ENCODE measurements at places on chromosomes 1 and 21.

DNA sequence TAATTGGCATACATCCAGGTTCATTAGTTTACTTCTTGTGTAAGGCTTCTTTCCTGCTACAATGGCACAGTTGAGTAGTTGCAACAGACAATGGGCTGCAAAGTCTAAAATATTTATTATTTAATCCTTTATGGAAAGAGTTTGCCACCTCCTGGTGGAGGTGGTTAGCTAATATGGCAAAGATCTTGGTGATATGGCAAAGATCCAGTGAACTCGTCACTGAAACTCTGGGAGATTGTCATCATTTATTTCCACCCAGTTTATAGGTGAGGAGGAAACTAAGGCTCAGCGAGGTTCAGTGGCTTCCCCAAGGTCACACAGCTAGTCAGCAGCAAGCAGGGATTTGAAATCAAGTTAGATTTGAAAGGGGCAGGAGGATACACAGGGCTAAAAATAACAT lies 16.1 kb upstream of the IFFO2 start:
- DNase-seq: no peak

DNA sequence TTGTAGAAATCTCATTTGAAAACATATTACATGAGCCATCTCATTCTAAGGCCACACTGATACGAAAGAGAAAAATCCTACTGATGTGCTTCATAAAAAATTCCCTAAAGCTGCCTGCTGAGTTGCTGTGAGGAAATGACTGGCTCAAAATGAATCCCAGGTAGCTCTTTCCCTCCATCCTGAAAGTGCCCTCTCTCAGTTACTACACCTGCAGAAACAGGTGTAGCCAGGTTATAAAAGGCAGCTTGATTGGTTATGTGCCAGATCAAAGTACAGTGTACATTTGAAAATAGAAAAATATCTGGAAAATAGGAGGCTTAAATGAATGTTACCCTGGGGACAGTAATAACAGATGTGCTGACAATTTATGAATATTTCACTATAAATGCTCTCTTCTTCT lies 833.4 kb upstream of the ADGRL4 start:
- no peak for DNase-seq

GRCh38 chr1:244165701-244166100 lies 114.6 kb downstream of the ZBTB18 start:
- no peak for DNase-seq

GRCh38 chr1:30452925-30453324 lies 270.5 kb downstream of the MATN1 start:
- DNase-seq: no peak

- peak; percentile 71 for DNase-seq
Observed at GRCh38 chr1:199463521-199464127, 563.9 kb upstream of the NR5A2 start.

GRCh38 chr1:198199105-198199504 lies 42.3 kb downstream of the NEK7 start:
- no peak for DNase-seq

DNA sequence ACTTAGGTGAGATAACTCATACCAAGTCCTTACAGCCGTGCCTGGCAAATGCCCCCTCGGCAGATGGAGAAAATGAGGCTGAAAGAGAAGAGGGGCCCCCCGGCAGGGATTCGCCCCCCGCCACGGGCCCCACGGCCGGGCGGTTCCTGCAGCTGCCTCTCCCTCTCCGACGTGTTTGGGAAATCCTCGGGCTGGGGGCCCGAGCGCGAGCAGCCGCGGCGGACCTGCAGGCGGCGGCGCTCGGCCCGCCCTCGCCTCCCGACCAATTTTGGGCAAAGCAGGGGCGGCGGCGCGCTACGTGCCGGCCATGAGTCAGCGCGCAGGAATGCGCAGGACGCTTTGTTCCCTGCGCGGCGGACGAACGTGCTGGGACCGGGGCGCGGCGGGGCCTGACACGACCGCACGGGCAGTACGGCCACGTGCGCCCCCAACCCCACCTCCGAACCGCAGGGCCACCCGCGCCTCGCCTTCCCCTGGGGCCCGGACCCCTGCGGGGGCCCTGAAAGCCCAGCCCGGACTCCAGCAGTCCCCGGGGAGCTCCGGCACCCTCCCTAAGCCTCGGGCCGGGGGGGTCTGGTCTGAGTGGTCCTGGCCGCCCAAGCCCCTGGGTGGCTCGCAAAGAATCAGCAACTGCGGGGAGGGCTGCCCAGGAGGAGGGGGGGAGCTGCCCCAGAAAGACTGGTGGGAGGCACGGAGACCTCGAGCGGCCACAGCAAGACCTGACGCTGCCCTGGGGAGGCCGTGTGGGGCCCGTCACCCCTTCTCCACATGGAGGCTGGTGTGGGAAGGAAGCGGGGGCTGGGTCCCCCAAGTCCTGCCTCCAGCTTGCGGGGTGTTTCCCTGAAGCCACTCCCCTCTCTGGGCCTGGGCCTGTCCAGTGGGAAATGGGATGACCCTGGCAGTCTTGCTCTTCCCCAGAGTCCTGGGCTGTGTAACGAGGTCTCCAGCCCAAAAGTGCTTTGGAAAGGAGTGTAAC lies 11.9 kb upstream of the EDN2 start:
- DNase-seq: peak; percentile 56

- DNase-seq: no peak
Observed at GRCh38 chr1:22702296-22703085, 8.1 kb upstream of the EPHB2 start.

DNA sequence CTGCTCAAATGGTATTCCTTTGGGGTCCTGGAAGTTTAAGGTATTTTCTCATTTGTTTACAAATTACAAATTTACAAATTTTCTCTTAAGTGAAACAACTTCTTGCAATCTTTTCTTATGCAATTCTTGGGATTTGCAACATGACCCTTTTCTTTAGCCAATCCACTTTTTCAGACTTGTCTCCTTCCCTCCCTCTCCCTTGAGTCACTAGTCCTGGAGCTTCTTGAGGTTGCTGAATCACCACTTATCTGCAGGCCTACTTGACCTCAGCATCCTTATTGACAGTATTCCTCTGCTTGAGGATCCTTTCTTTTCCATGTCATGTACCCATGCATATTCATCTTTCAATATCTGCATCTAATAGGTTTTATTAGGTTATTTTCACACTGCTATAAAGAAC lies 302.8 kb upstream of the ADAMTS5 start:
- DNase-seq: no peak

GRCh38 chr21:41227357-41228005 lies 59.5 kb downstream of the BACE2 start:
- DNase-seq: no peak

DNA sequence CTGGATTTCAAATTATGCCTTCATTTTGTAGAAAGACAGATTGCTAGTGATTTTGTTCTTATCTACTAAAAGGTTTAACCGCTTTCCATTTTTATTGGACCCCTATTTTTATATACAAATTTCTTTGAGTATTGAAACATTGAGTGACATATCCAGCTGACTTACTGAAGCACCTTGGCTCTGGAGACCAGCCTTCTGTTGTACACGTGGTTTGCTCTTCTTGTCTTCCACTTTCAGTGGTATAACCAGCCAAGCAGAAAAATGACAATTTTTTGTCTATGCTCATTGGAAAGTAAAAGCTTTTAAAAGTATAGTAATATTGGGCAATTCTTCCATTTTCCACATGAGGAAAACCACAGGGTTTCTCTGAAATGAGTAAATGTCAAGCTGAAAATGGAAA lies 4.4 kb downstream of the F13B start:
- DNase-seq: no peak

DNA sequence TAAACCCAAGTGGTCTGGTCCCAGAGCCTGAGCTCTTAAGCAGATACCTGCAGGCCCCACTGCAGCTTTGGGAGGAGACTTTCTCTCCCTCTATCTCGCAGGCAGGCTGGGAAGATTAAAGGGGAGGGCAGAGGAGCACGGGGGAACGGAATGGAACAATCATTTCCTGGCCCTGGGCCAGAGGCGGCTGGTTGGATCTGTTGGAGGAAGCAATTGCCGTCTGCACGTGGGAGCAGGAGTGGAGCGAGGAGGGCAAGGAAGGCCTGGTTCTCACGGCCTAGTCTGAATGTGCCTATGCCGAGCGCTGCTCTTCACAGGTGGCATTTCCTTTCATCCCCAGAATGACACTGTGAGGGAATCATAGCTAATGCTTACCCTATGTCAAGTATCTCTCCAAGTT lies 23.7 kb downstream of the NKAIN1 start:
- DNase-seq: peak; percentile 87

- DNase-seq: no peak
Observed at GRCh38 chr1:20365421-20366055, 74.9 kb downstream of the VWA5B1 start.

DNA sequence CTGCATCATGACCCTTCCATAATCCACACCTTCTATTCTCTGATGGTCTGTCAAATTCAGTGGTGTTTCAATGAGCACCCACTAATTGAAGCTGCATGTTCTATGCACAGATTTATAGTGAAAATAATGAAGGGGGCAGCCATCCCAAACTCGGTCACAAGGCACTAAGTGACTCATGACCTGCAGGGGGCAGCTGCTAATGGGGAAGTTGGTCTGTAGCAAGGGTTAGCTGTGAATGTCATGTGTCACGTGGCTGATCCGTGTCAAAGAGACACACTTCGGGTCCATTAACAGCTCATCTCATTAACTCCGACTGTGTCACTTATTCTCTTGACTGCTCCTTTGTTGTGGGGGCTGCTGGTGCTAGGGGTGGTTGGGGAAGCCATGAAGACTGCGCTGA lies 306.6 kb downstream of the PCP4 start:
- DNase-seq: no peak

GRCh38 chr21:42638266-42638863 lies 15.1 kb upstream of the PDE9A start:
- no peak for DNase-seq

DNA sequence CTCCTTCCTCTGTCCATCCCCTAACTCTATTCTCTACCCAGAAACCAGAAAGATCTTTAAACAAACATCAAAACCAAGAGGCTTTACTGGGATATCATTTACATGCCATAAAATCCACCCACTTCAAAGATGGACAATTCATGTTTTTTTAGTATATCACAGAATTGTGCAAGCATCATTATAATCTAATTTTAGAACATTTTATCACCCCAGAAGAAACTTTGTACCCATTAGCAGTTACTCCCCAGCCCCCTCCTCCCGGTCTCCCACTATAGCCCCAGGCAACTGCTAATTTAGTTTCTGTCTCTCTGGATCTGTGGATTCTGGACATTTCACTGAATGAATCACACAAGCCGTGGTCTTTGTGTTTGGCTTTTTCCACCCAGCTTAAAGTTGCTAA lies 4.8 kb upstream of the SELENON start:
- DNase-seq: peak; percentile 33
